ENCODE measurements at places on chromosomes 5 and 9.

DNA sequence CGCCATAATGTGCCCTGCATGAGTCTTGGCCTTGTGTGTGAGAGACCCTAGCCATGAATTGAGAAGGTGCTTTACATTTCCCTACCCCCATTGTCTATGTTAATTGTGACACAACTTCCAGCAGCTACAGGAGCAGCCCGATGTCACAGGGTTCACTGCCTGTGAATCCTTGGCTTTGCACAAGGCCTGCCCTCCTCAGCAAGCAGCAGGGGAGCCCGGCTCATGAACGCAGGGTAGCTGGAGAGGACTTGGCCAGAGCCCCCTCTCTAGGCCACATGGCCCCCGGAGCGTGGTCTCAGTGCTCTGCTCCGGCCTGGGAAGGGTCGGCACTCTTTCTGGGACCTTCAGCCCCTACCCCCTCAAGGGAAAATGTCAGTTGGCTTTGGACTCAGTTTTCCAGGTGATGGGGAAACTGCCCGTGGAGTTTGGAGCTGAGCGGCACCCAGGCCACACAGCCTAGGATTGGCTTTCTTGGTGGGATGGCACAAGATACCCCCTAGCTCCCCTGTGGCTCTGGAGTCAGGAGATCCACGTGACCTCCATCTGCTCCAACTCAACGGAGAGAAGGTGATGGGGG, 160.8 kb downstream of the DAB2IP start:
- no peak for DNase-seq

GRCh38 chr9:15386465-15386864, 36.2 kb upstream of the SNAPC3 start:
- DNase-seq, result no peak

DNA sequence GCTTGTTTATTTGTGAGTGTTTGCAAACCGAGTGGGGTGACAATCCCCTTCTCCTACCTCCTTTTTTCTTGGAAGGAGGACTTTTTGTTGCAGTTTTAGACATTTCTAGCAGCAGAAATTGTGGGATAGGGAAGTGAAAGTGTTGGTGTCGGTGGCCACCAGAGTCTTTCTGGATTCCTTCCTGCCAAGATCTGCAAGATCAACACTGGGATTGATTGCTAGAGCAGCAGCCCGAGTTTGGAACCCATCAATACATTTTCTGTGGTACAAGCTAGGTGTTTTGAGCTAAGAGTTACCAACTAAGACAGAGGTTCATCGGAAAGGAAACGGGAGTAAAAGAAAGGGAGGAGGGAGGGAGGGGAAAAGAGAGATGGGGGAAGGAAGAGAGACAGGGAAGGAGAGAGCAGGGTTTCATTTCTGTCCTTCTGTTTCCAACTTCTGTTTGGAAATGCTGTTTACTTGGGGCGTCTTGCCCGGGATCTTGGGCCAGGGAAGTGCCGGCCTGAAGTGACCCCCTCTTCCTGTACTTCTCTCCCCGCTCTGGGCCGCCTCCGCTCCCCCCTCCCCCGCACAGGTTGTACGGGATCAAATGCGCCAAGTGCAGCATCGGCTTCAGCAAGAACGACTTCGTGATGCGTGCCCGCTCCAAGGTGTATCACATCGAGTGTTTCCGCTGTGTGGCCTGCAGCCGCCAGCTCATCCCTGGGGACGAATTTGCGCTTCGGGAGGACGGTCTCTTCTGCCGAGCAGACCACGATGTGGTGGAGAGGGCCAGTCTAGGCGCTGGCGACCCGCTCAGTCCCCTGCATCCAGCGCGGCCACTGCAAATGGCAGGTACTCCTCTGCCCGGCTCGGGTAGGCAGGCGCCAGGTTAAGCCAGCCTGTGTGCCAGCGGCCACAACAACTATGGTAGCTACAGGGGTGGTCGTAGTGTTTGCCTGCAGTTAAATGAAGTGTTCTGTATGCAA, 4.0 kb downstream of the ISL1 start:
- DNase-seq, result no peak

GRCh38 chr5:179166171-179166885, 106.2 kb downstream of the ZNF354C start:
- DNase-seq, result no peak

DNA sequence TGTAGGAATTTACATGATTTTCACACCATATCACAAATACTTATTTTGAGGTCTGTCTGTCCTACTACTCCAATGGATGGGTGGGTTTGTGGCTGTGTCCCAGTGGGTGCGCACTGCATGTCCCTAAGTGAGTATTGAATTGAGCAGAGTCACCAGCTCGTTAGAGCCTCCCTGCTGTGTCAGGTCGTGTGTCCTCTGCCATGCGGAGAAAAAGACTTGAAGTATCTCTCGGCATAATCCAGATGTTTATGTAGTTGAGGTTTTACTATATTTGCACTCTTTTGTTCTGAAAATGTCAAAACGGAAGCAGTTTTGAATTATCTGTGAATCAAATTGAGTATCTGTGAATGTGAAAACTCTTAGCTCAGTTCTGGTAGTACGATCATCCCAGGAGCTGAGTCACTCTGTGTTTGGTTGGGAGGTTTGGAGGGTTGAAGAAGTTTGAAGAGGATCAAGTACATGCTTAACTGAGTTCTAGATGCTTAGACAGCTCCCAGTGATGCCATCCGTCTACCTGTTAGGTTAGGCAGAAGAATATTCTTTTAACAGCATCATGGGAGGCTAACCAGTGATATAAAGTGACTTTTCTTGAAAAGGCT, 194.2 kb downstream of the TENT4A start:
- no peak for DNase-seq

- DNase-seq, result no peak
Measured at GRCh38 chr5:133035224-133035623, 8.9 kb upstream of the ZCCHC10 start.

GRCh38 chr9:136011376-136011702, 50.2 kb upstream of the UBAC1 start:
- no peak for DNase-seq

- DNase-seq, result no peak
Measured at GRCh38 chr9:2032234-2032633, 17.1 kb downstream of the SMARCA2 start.

DNA sequence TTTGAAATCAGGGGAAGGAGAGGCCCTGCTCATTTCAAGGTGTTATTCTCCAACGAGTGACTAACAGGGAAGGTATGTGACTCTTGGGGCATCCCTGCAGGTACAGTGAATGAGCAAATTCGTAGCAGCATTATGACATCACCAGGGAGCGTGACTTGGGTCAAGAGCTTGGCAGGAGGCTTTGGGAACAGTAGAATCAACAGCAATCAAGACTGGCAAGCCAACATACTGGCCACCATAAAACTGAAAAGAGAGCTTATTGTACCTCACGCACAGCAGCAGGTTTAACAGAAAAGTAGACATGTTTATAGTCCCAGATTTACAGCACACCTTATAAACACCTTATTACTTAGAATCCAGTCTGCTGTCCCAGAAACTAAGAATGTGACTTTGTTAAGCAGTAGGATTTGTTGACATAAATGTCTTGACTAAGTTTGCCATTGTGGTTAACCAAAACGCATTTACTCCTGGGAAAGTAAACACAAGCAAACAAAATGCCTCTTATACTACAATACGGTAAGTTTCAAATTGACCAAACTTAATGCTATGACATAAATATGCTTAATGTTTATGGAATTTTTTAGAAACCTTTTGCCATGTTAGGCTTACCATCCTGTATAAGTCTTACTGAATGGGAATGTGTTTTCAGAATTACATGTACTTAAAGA, 297.8 kb downstream of the NPR3 start:
- no peak for DNase-seq

GRCh38 chr9:15670894-15671293, 118.1 kb downstream of the CCDC171 start:
- no peak for DNase-seq

GRCh38 chr5:169356181-169356580, 55.2 kb upstream of the SLIT3 start:
- DNase-seq, result no peak

DNA sequence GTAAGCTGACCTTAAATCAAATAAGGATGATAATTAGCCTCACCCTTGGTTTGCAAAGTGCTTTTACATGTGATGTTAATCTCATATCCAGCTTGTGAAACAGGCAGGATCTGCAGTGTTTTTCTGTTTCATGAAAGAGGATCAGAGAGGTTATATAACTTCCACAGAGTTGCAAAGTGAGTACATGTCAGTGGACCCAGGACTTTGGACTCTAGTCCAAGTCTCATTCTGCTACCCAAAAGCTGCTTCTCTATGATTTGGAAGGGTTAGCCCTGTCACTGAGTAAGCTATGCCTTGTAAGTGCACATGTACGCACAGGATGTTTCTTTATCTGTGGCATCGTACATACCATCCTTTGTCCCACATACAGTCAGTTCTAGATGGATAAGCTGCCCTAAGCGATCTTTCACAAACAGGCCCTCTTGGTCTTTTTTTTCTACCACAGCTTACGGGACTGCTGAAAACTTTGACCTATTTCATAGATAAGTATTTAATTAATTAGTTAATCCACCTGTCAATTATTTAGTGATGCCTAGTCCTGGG, 322.9 kb downstream of the TMEM38B start:
- DNase-seq, result no peak

- DNase-seq, result no peak
Measured at GRCh38 chr5:17156463-17156862, 61.0 kb upstream of the BASP1 start.

- no peak for DNase-seq
Measured at GRCh38 chr5:102893942-102894341, 138.8 kb downstream of the PAM start.

DNA sequence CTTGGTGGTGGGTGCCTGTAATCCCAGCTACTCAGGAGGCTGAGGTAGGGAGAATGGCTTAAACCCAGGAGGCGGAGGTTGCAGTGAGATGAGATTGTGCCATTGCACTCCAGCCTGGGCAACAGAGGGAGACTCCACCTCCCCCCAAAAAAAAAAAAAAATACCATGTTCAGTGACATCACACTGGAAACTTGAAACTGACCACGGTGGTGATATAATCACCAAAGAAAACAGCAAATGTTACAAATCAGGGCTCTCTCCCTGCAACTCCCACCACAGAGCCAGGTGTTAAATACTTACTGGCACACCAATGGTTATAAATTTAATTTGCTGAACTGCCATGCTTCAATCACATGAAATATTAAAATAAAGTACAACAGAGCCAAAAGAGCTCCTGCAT, 81.4 kb downstream of the ZNF608 start:
- no peak for DNase-seq

DNA sequence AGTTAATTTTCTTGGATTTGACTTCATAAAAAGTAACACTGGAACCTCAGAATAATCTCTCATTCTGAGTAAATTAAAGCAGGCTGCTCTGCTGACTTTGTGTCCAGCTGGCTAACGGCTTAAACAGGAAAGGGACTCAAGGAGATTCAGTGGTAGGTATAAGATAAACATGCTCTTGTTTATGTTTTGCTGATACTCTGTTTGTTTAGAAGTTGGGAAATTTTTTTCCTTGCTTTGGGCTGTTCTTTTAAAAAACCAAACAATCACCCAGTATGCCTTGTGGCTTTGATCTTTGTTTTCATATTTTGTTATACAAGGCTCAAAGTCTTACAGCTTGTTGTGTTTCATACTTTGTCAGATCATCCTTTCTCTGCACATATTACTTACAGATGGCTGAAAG, 237.6 kb upstream of the RIOK2 start:
- no peak for DNase-seq

GRCh38 chr5:35136386-35136785, 88.6 kb upstream of the AGXT2 start:
- peak; percentile 99 for DNase-seq

DNA sequence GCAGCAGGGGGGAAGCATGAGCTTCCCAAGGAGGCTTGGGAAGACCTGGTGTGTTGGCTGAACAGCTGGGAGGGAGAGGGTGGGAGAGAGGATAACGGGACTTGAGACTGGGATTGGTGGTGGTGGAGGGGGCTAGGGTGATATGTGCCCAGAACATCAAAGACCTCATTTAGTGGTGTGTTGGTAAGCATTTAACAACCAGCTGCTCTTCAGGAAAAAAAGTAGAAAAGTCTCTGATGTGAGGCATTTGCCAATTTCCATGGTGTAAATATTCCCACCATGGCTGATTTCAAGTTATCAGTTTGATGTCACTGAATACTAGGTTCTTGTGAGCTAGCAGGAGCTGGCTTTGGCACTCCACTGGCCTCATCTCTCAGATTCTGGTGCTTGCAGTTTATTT, 170.8 kb downstream of the MACROH2A1 start:
- no peak for DNase-seq

DNA sequence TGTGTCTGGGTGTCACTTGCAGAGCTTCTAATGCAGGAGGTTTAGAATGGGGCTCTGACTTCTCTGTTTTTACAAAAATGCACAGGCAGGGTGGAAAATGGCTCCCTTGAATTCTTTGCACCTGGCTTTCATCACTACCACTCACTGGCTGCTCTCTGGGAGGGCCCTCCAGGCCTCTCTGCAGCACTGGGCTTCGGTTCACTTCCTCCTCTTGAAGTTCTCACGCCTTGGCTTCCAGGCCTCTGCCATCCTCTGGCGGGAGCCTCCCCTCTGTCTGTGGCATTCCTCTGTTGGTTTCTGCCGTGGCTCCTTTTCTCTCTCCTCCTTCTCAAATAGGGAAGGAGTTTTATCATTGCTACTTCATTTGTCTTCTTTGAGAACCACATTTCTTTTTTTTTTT, 2.8 kb upstream of the PRLR start:
- DNase-seq, result no peak

DNA sequence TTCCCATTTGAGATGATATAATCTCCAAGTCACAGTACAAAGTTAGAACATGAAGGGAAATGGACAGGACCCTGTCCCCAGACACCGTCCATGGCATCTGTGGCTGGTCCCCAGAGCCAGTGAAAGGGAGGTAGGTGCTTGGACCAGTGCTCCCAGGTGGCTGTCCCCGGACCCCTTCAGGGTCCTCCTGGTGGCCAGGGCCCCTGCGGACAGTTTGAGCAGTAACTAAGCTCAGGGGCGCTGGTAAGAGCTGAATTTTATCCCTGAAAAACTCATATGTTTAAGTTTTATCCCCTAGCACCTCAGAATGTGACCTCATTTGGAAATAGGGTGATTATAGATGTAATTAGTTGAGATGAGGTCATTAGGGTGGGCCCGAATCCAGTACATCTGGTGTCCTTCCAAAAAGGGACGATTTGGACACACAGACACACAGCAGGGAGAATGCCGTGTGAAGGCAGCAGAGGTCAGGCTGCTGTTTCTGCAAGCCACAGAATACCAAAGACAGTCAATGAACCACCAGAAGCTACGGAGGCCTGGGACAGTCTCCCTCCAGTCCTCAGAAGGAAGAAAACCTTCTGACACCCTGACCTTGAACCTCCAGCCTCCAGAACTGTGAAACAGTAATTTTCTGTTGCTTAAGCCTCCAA, 185.0 kb downstream of the ATPSCKMT start:
- no peak for DNase-seq

DNA sequence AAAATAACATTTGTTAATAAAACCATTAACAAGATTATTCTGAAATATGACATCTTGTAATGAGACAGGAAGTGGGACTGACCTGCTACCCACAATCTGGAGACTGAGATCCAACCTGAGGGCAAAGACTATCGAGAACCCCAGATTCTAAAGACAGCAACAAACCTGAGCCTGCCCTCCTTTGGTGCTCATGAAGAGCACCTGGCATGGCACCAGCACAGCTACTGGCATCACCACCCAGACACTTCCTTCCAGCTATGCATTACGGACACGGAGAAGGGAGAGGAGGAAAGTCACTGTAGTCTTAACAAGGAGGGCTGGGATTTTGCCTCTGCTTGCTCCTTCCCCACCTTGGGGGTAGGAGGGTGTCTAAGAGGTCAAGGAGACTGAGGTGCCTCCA, 105.5 kb downstream of the AUH start:
- no peak for DNase-seq

GRCh38 chr9:86322973-86323644, 31.1 kb downstream of the TUT7 start:
- DNase-seq, result peak; percentile 77

- no peak for DNase-seq
Measured at GRCh38 chr9:21974722-21975409, 19.3 kb downstream of the CDKN2A start.

- DNase-seq, result no peak
Measured at GRCh38 chr5:78837836-78838235, 147.3 kb downstream of the ARSB start.

All from HS-27A (cell line).